ENCODE measurements at places on chromosomes 5 and 9.
A peak's percentile ranks its signal among the peaks of the same experiment; 100 is the strongest.

- DNase-seq, result no peak
Observed at GRCh38 chr5:171032435-171032973, 170.7 kb downstream of the RANBP17 start.

DNA sequence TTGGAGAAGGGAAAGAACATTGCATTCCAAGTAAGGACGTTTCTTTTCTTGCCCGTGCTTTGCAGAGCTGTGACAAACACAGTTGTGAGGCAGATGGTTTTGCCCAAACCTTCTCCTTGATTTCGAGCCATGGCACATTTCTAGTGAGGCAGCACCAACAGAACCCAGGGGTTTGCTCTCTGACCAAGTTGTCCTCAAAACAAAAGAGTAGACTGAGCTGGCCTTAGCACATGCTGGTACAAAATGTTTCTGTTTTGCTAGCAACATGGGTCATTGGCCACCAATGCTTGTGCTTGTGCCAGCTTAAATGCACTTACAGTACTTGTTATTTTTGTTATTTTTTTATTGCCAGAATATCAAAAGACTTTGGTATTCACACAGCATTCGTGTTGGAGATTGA is 328.8 kb downstream of the GADD45G start:
- DNase-seq, result no peak

DNA sequence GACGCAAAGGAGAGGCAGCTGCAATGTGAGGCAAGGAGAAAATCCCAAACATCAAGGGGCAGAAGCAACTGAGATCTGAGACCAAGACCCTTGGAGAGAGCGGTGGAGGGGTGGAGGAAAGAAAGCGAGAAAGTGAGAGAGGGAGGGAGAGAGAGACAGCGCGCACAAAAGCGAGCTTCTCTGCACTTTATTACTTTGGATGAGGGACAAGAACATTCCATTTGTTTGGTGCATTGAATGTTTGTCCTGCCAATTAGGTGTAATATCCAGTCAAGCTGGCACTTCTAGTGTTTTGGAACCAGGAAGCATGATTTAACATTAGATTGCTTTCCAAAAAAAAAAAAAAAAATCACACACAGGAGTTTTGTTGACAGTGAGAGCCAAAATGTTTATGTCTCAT is 1.4 kb downstream of the CAST start:
- no peak for DNase-seq

- DNase-seq, result no peak
Observed at GRCh38 chr9:37835821-37836220, 35.2 kb downstream of the DCAF10 start.

DNA sequence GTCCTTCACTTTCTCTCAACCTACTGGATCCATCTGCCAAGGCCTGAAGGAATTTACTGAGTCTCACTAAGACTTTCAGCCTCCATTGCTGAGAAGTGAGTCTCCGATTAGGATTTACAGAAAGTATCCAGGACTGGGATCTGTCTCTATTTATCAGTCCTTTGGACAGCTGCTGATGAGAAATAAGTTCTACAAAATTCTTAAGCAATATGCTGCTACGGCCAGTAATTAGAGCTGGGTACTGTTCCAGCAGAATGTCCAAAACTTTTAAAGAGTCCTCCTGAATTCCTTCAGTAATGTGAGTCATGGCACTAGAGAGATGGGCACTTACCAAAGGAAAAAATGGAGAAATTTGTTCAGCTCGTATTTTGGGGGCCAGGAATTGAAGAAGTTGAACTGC is 5.9 kb downstream of the TEX10 start:
- DNase-seq, result no peak

DNA sequence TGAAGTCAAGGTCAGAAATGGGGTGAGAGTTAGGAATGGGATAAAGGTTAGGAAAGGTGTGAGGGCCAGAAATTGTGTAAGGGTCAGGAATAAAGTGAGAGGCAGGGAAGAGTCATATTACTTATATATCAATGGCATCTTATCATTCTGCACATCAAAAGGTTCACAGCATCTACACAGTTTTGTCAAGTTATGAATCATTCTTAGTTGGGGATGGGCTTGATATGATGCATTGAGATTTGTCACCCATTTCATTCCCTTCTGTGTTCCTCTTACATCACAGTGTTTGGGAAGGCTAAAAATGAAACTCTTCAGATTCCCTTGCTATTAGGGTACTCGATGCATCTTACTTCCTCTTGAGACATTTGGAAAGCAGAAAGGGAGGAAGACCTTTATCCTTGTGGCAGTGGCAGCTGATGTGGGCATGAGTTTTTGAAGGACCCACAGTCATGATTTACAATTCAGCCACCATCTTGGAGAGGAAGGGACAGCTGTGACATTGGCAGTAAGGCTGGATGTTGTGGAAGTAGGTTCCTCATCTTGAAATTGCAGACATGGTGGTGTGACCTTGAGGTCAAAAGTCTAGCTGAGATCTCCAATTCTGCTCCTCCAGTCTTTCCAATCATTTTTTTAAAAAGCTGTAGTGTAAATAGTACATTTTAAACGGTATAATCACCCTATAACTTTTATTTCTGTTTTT is 24.2 kb upstream of the NPR3 start:
- DNase-seq, result no peak

- DNase-seq, result no peak
Observed at GRCh38 chr5:83917261-83917908, 196.7 kb upstream of the HAPLN1 start.

- no peak for DNase-seq
Observed at GRCh38 chr9:20512106-20512505, 110.2 kb downstream of the MLLT3 start.

DNA sequence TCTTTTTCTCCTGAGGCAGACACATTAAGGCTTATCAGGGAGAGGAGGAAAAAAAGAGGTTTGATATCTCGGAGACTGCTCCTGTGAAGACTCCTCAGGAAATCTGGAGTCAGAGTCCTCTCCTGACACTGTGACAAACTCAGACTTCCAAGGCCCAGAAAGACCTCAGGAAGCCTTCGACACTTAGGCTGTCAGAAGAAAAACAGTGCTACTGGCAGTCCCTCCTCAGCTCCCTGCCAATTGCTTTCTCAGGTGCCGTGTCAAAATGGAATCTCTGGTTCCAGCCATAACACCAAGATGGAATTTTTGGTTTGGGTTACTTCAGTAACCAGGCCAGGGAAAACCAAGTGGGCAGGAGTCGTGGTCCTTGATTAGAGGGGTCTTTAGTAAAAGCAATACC is 4.1 kb downstream of the STK10 start:
- DNase-seq, result no peak

DNA sequence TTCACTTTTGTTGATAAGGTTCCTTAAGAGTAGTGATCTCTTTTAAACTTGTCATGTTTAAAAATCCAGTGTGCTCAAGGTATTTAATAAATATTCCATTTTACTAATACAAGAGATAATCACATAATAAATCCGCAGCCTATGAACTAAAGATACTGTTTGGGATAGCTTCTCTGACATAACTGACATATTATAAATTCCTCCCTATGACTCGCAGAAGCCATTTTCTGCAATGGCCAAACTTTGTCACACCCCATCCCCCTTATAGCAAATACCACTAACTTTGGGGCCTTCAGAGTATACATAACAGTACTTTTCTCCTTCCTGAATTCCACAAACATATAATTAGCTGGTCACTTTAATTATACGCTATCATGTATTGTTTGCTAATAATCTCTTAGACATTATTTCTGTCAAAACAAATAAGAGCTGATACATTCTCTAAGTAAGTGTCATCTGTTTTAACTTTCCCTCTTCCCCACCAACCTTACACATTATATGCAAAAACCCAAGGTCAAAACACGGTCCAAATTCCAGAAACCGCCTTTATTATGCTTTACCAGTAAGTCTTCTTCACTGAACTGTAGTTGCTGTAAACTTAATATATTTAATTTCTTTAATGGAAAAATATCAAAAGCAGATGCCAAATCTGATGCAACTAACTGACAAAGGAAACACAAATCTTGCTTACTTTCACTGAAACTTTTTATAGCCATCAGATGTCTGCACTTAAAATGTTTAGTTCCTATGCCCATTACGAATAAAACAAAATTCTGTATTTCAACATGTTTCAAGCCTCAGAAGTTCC is 971 bp downstream of the TMEM267 start:
- DNase-seq, result no peak

DNA sequence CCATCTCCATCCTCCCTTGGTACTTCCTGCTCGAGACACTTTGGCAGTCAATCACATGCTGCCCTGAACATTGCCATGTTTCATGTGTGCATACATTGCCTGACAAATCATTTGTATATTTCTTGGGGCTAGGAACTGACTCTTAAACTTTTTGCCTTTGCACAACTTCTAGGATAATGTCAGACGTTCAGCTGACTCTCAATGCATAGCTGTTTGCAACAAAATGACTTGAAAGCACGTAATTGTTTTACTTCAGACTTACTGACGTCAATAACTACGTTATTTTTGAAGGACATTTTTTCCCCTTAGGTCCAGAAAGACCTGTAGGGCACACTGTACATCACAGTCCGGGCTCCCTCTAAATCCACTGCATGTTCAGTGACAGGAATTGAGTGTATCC is 37.4 kb upstream of the DAB2 start:
- DNase-seq, result no peak

DNA sequence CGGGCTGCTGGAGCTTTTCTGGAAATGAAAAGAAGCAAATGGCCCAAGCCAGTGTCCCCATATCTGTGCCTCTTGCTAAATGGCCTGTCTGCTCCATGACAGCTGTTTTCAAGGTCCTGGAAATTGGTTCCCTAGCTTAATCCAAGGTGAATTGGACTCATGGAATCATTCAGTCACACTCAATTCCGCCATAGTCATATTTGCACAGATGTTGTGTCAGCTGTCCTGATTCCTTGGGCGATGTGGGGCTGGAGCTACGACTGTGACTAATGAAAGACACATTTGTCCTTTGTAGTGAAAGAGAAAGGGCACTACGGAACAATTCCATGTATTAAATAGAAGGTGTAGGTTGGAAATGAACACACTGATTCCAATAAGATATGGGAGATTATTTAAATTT is 102.9 kb upstream of the MEGF10 start:
- DNase-seq, result no peak

- DNase-seq, result no peak
Observed at GRCh38 chr5:58156973-58157701, 302.7 kb downstream of the PLK2 start.

DNA sequence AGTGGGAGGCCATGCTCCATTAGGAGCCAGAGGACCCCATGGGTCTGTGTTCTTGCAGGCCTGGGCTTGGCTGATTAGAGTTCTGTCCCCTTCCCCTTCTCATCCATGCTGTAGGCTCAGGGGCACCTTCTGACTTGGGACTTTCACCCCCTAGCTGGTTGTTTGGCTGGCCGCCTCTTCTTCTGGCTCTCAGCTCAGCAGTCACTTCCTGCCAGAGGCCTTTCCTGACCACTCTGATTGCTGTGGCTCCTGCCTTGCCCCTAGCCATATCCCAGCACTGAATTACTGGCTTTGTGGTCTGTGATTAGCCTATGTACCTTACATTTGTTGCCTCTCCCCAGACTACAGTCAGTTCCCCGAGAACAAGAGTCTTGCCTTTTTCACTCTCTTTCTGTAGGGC is 14.6 kb downstream of the ENTREP1 start:
- no peak for DNase-seq

DNA sequence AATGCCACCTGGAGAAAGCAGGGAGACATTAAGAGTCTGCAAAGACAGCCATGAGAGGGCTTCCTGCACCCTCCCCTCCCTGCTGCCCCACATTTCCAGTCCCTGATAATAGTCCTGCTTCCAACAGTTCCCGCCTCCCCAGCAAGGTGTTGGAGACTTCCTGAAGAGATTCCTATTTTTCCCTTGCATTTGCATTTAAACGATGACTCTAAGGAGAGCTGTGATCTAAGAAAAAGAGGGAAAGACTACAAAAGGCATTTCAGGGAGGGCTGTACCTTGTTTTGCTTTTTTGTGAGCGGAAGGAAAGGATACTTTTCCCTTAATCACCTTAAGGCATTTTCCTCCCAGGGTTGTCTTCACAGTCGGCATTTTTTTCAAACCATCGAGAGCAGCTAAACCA is 62.1 kb downstream of the GAS1 start:
- DNase-seq, result no peak

GRCh38 chr9:16312962-16313546 is 557.4 kb downstream of the BNC2 start:
- no peak for DNase-seq

GRCh38 chr5:107590686-107591085 is 80.1 kb downstream of the EFNA5 start:
- no peak for DNase-seq

DNA sequence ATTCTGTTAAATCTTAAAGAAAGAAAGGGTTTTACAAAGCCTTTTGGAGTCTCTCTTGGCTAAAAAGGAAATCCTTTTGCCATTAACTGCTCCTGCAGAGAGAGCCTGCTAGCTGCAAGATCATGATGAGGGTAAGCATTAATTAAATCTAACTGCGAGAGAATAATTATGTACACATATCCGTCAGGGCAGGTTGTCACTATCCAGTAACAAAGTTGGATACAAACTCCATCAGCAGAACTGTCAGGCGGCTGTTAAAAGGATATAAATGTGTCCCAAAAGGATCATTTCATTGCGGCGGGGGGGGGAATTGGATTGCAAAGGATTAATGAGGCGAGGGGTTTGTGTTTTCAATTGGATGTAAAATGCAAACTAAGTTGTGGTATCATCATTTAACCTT is 289.3 kb downstream of the ASTN2 start:
- DNase-seq, result no peak

DNA sequence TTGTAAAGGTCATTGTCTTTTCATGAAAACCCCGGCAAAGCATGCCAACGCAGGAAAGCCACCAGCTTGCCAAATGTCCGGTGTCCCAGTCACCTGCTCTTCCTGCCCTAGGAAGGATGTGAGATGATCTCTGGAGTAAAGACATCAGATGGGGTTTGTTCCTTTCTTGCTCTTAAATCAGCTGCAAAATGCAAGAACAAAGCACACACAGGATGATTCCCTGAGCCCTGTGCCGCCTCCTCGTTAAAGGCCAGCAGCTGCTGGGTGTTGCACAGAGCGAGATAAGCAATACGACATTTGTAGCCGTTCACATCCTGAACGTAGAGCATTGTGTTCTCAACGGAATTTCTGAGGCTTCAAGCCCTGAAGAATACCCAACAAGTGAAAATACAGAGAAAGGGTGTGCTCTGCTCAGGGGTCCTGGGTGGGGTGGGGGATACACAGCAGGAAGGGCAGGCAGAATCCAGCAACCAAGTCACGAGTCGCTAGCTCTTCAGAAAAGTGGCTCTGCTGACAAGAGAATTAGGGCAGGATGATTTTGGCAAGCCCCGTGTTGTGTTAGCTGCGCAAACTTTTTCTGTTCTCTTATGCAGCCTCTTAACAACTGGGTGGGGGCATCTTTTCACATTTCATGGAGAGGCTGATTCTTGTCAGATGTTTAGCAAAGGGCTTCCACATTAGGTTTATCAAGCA is 229.2 kb upstream of the MAP3K1 start:
- DNase-seq, result no peak

DNA sequence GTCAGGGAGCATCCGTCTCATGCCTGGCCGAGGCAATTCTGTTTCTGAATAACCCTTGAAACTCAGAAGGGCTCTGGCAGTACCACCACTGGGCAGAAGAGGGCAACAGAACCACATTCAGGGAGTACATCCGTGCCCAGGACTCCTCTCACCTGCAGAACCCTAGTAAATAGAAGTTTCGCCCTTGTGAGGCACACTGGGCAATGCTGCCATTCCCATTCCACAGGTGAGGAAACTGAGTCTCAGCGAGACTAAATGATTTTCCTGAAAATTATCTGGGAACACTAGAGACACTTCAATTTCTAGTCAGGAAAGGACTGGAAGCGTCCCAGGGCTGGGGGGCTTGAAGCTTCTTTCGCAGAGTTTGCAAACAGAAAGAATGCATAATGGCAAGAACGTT is 74.7 kb downstream of the FGF1 start:
- peak; percentile 78 for DNase-seq

Data from activated CD4-positive, alpha-beta T cell treated with anti-CD3 and anti-CD28 coated beads, Interleukin-2, Interleukin-4, amounts not matched to agents 100 ng/mL and 50 ng/mL, durations not matched to agents 16 hours and 8 hours (primary cell).